Bladder microvascular endothelial cell (primary cell): ENCODE measurements at places on chromosomes 3 and 15. TPM values are rescaled to one million over a fixed set of nuclear protein-coding genes. Genes with fewer than 3 reads are reported as not detected.

The TF gene
- total RNA-seq = 0.19 TPM in 1 of 2 replicates, not detected in the other

The FANCD2OS gene
- total RNA-seq = not detected in 2 replicates

The RTP2 gene
- total RNA-seq = not detected in 2 replicates

The PARP15 gene
- 0.32 and 0.38 TPM in 2 replicates for total RNA-seq

The DUOXA2 gene
- not detected in 2 replicates for total RNA-seq

The OIP5 gene
- 4.4 and 5.3 TPM in 2 replicates for total RNA-seq

The SLC27A2 gene
- 0.16 and 6.2 TPM in 2 replicates for total RNA-seq

The FBLN2 gene
- 1.6 and 13.8 TPM in 2 replicates for total RNA-seq

The CAMP gene
- total RNA-seq = not detected in 2 replicates

The SPTSSB gene
- total RNA-seq = not detected in 2 replicates

The HES1 gene
- total RNA-seq = 27.6 and 34.2 TPM in 2 replicates

The RTP1 gene
- total RNA-seq = not detected in 2 replicates

The SLC12A1 gene
- not detected in 2 replicates for total RNA-seq

The KBTBD13 gene
- total RNA-seq = under 0.01 TPM in 1 of 2 replicates, not detected in the other

The PRR20G gene
- not detected in 2 replicates for total RNA-seq

The SH2D7 gene
- not detected in 2 replicates for total RNA-seq

The SNTN gene
- total RNA-seq = not detected in 2 replicates

The ALDH1A2 gene
- 2.6 and 18.9 TPM in 2 replicates for total RNA-seq

The ACTC1 gene
- total RNA-seq = 0.49 TPM in 1 of 2 replicates, not detected in the other

The REC114 gene
- total RNA-seq = not detected in 2 replicates

The FETUB gene
- not detected in 2 replicates for total RNA-seq

The LINGO1 gene
- 0.19 TPM in 1 of 2 replicates, not detected in the other for total RNA-seq

The FGD5 gene
- 94.1 and 141 TPM in 2 replicates for total RNA-seq

The FBXL22 gene
- total RNA-seq = 0.16 TPM in 1 of 2 replicates, not detected in the other

The TERC gene
- total RNA-seq = 16.6 and 129 TPM in 2 replicates

The ZPLD1 gene
- not detected in 2 replicates for total RNA-seq

The CPN2 gene
- not detected in 2 replicates for total RNA-seq

The HRG gene
- total RNA-seq = not detected in 2 replicates
